ENCODE measurements at places on chromosomes 12 and 14.
A peak's percentile ranks its signal among the peaks of the same experiment; 100 is the strongest.

GRCh38 chr14:67644428-67644827 lies 24.7 kb downstream of the ARG2 start:
- no peak for DNase-seq

DNA sequence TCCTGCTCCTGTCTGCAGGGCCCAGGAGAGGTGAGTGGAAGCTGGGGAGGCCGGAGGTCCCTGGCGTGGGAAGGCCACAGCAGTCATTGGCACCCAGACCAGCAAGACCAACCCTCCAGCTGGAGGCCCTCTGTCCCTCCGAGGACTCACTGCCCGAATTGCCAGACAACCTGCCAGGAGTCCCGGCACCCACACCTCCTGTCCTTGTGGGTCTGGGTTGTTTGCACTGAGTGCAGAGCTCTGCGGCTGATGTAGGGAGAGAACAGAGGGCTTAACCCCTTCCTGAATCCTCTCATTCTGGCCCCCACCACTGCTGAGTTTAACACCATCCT lies 204.9 kb downstream of the KIF26A start:
- no peak for DNase-seq

DNA sequence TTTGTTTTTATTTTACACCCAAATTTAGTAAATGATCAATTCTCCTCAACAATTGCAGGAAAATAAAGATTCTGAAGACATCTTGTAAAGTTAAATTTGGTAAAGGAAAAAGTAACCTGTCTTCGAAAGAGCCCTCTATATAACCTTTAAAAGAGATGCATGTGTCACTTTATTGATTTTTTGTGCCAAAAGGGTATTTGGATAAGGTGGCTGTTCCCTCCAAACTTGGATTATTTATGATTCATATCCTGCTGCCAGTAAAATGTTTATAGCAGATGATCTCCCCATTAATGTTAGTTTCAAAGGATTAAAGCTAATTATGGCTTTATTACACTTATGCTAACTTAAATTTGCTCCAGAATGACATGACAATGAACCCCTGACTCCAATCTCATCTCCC lies 98.8 kb downstream of the DUSP6 start:
- no peak for DNase-seq

DNA sequence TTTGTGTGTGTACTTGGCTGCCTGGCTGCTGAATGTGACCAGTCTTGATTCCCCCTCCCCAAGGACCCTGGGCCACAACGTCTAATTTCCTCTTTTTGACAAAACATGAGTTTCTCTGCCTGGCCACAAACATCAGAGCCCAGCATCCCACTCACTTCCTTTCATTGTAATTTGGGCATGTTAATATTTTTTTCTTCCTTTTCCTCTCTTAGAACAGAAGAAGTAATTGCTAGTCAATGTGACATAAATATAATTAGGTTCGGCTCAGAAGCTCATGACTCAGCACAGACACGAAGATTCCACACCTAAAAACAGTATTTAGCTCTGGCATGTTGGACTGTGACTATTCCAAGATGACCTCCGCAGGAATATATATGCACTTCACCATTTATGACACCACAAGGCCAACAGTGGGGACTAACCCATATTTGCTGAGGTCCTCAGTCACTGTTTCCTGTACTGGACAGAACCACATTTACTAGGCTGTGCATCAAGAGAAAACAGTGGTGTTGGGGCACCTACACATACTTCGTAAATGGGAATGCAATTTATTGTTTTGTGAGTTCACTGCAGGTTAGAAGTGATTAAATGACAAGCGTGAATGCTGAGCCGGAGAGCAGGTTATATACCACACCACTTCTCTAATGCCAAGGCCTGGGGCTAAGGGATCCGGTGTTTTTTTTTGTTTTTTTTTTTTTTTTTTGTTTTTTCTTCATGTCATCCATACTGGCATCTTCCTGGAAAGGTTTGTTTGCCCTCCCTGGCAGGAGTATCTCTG lies 4.2 kb downstream of the GSG1 start:
- no peak for DNase-seq

DNA sequence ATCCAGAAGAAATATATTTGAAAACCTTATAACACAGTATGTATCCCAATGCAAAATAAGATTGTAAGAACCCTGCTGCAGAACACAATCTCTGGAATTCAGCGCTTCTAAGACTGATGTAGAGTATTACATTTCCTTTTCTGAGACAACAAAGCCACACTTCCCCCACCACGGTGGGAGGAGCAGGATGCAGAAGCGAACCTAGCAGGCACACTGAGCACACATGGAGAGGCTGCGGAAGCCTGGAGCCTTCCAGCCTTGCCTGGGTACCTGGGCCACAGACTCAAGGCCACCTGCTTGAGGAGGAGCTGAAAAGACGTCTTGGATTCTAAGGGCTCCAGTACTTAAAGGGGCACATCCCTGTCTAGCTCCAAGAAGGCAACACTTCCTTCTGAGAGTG lies 46.4 kb downstream of the TCHP start:
- DNase-seq, result peak; percentile 58

- no peak for DNase-seq
These were observed 46.5 kb downstream of the ELK3 start for GRCh38 chr12:96240656-96241055.

DNA sequence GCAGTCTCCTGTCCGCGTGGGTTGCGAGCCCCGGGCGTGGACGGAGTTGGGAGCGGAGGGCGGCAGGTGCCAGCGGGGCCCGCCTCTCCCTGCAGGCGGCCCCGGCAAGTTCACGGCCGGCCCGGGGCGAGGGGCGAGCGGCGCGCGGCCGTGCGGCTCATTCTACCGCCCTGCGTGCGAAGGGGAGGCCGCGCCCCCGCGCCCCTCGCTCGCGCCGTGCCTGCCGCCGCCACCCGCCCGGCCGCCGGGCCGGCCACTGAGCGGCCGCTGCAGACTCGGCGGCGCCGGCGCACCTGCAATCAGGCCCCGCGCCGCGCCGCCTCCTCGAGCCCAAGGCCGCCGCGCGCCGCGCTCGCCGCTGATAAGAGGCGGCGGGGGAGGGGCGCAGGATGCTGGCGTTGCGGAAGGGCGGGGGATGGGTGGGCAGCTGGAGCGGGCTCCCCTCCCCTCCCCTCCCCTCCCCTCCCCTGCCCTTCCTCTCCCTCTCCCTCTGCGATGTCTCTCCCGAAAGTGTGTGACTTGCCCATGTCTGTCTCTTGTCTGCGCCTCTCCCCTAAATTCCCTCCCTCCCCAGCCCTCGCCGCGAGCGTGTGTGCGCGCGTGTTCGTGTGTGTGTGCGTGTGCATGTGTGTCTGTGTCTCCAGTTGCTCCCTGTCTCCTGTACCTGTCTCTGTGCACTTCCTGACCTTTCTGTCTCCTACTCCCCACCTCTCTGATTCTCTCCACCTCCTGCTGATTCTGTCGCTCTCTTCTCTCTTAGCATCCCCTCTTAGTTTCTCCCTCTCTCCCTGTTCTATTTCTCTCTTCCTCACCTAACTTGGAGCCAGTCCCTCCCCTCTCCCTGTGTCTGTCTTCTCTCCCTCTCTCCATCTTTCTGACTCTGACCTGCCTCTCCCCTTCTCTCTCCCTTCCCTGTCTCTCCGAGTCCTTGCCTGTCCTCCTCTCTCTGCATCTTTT lies 768.1 kb upstream of the TBX3 start:
- no peak for DNase-seq

DNA sequence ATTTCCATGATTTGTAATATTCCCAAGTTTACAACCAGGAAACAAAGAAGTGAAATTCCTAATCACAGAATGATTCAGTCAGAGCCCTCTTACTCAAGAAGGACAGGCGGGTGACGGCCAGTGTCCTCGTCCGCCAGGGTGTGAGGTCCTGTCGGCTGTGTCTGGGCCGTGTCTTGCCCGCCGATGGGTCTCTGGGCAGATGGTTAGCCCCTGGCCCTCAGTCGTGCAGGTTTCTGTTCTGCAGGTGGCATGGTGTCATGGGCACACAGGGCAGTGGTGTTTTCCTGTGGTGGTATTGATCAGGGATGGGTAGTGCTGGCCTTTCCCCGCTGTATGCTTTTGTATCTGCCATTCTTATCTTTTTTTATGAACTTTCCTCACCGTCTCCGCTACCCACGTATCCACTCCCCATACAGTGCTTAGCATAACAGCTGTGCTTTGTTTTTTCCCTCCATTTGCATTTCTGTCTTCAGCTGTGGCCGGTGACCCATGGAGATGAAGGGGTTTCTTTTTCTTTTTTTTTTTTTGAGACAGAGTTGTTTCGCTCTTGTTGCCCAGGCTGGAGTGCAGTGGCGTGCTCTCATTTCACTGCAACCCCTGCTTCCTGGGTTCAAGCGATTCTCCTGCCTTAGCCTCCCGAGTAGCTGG lies 100.7 kb downstream of the TSPAN9 start:
- DNase-seq, result no peak

DNA sequence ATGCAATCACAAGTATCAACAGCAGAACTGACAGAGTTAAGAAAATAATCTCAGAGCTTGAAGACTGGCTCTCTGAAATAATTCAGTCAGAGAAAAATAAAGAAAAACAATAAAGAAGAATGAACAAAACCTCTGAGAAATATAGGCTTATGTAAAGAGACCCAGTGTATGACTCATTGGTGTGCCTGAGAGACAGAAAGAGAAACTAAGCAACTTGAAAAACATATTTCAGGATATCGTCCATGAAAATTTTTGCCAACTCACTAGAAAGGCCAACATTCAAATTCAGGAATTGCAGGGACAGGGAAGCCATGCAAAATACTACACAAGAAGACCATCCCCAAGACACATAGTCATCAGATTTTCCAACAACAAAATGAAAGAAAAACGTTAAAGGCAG lies 56.2 kb downstream of the APOBEC1 start:
- peak; percentile 22 for DNase-seq

DNA sequence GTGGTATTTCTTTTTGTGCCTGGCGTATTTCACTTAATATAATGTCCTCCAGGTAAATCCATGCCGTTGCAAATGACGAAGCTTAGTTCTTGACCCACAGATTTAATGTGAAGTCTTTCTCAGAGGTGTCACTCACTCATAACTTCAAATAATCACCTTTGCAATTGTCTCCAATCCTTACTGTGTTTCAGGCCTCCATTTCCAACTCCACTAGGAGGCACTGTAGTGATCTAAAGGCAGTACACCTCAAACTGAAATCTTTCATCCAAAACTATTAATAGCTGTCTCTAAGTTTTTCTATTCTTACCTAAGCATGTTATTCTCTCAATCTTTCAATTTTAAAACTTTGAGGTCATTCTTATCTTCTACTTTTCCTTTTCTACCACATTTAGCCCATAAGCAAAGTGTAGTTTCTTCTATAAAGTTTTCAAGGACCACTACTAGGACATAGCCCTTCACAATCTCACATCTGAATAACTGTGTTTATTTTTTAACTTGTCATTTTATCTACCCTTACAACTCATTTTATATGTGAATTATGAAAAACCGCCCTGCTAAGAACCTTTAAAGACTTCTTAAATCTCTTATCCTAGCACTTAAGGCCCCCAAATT lies 25.5 kb upstream of the FBXO34 start:
- peak; percentile 32 for DNase-seq

DNA sequence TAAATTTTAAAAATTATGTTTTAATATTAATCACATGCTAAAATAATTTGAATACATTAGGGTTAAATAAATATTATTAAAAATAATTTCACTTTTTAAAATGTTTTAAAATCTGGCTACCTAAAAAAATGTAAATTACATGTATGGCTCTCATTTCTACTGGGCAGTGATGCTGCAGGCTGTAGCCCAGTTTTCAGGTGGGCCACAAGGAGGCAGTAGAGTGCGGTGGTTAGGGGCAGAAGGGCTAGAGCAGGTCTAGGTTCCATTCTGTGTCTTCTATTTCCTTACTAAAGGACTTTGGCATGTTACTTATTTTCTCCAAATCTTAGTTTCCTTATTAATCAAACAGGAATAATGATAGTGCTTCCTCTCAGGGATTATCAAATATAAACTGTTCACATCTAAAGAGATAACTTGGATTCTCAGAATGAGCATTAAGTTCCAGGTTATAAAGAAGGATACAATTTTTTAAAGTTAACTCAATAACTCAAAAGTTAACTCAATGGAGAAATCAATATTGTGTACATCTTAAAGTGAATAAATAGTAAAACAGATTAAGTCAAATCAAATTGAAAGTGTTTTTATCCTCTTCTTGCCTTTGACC lies 54.9 kb upstream of the OVCH1 start:
- peak; percentile 40 for DNase-seq

DNA sequence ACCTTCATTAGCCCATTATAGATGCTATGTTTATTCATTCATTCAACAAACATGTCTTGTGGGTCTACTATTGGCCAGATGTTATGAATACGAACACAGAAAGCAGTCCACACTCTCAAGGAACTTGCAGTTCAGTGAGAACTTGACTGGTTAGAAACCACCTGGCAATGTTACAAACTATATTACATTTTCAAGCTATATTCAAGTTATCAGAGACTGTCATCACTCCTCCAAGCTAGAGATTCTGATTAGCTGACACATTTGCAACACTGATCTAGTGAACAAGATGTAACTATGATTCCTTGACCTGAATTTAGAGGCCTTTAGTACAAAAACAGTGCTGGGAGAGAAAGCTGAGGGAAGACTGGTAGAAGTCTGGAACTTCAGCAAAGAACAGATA lies 170.7 kb upstream of the EEA1 start:
- no peak for DNase-seq

- DNase-seq, result no peak
These were observed 156.3 kb downstream of the NUBPL start for GRCh38 chr14:31717294-31718085.

GRCh38 chr12:120235369-120236323 lies 29.9 kb downstream of the PXN start:
- DNase-seq, result no peak

DNA sequence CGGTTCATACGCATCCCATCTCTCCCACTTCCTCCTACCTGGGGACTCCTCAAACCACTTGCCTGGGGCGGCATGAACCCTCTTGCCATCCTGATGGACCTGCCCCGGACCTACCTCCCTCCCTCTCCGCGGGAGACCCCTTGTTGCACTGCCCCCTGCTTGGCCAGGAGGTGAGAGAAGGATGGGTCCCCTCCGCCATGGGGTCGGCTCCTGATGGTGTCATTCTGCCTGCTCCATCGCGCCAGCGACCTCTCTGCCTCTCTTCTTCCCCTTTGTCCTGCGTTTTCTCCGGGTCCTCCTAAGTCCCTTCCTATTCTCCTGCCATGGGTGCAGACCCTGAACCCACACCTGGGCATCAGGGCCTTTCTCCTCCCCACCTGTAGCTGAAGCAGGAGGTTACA lies 3.6 kb downstream of the WNT1 start:
- DNase-seq, result no peak

- DNase-seq, result peak; percentile 15
These were observed 37.9 kb downstream of the A2ML1 start for GRCh38 chr12:8860165-8860961.
